ENCODE measurements at places on chromosomes 7 and 10.
A peak's percentile ranks its signal among the peaks of the same experiment; 100 is the strongest.

- DNase-seq, result peak; percentile 34
Observed at GRCh38 chr10:4174197-4174596, 389.2 kb upstream of the KLF6 start.

GRCh38 chr7:51789489-51789888 is 472.9 kb upstream of the COBL start:
- no peak for DNase-seq

- DNase-seq, result no peak
Observed at GRCh38 chr7:6500691-6501090, 50.6 kb downstream of the GRID2IP start.

GRCh38 chr10:4344492-4344994 is 481.5 kb upstream of the AKR1E2 start:
- no peak for DNase-seq

DNA sequence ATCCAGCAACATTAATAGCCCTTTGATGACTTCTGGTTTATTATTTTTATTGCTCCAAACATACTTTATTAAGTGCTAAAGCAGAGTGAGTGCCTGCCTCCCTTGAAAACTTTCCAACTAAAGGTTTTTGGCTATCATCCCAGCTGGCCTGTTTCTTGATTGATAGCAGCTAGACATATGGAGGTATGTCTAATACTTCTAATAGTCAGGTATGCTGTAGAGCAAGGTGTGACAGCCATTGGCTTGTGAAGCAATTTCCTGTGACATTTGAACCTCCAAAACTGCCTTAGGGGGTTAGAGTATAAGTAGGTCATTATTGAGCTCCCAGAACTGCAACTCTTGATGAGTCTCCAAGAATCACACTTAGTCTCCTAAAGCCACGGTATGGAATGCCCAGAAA is 55.8 kb downstream of the LOXL4 start:
- DNase-seq, result no peak

GRCh38 chr7:73899731-73900142 is 38.8 kb downstream of the TMEM270 start:
- DNase-seq, result no peak

Data from OCI-M1 (cell line).